ENCODE measurements at places on chromosomes 2 and 18.
A peak's percentile ranks its signal among the peaks of the same experiment; 100 is the strongest.

GRCh38 chr2:221958224-221958623 is 340.6 kb downstream of the PAX3 start:
- DNase-seq: no peak
- no peaks in the 10 kb centered on the region for H3K36me3 ChIP-seq
- H3K27me3 ChIP-seq: no peaks in the 10 kb centered on the region
- H3K4me3 ChIP-seq: no peak overlapping the region
- H3K4me1 ChIP-seq: no peaks in the 10 kb centered on the region

DNA sequence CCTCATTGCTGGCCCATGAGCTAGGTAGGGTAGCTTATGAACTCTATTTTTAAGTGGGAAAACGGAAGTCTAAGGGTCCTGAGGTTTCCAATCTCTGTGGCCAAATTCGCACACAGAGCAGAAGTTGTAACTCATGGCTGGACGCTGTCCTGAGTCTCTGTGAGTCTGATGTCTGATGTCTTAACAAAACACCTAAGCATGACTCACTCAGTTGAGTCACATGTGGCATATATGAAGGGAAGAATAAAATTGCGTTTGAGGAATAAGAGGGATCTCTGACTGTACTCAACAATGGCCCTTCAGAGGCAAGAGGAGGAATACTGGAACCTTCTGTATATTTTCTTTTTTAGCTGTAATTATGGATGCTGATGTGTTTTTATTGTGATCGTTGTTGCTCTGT is 569.7 kb downstream of the RIT2 start:
- H3K27ac ChIP-seq: no peak overlapping the region
- H3K27me3 ChIP-seq: no peaks in the 10 kb centered on the region
- DNase-seq: no peak
- no peak overlapping the region for H3K4me3 ChIP-seq
- H3K4me1 ChIP-seq: no peaks in the 10 kb centered on the region
- H3K36me3 ChIP-seq: no peaks in the 10 kb centered on the region

GRCh38 chr2:48134704-48135103 is 228.4 kb upstream of the FBXO11 start:
- no peaks in the 10 kb centered on the region for H3K27me3 ChIP-seq
- no peak for DNase-seq
- no peak overlapping the region for H3K4me3 ChIP-seq
- H3K36me3 ChIP-seq: no peaks in the 10 kb centered on the region

DNA sequence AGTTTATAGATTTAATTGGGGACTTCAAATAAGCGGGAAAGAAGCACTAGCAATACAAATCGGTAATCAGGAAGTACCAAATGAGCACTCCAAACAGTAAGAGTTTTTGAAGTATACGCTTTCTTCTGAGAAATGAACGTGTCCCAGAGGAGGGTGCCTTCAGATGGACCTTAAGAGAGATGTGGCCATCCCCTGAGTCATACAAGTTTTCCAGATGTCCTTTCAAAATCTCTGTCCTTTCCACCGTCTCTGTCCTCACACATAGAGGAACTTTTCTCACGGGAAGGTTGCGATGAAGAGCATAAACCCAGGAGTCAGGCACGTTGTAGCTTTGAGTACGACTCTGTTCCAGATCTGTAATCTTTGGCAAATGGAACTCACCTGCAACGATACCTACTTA is 1.7 kb upstream of the SMAD2 start:
- peak overlapping the region; percentile 95 for H3K27ac ChIP-seq

GRCh38 chr2:101340141-101340551 is 31.6 kb upstream of the RNF149 start:
- no peaks in the 10 kb centered on the region for H3K27me3 ChIP-seq
- no peaks in the 10 kb centered on the region for H3K36me3 ChIP-seq
- H3K4me1 ChIP-seq: peaks cover 38% of the 10 kb centered on the region
- no peak for DNase-seq
- peak overlapping the region; percentile 77 for H3K27ac ChIP-seq

DNA sequence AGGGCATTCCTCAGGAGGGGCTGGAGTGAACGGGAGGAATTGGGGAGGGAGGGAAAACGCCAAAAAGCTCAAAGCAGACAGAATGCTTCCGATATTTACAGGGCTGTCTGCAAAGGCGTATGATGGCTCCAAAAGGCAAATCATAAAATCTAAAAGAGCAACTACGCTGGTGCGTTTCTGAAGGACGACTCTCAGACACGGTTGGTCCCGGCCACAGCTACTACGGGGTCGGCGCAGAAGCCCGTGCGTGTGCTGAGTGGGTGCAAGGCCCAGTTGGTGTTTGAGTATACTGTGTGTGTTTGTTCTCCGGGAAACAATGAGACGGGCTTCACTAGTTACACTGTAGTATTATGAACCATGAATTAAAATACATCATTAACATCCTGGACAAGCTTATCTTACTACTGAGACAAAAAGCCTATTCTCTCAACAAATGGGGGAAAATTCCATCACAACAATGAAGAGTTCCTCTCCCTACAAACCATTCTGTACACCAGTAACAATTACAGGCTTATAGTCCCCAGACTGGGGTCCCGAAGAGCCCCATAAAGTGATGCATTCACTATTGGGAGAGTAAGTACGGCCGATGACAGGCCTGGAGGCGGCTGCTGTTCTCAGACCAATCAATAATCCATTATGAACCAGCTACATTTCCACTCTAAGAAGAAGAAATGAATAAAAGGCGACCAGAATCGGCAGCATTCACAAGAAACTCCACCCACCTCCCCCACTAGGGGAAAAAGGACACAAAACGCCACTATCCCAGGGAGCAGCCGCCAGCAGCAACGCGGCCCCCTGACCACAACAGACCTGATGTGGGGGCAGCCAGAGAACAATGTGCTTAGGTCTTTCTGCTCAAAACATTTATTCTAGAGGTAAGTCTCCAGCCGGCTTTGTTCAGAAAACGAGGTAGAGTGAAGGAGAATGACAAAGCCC is 43.4 kb downstream of the ZNF516 start:
- peak overlapping the region; percentile 95 for H3K27ac ChIP-seq
- no peaks in the 10 kb centered on the region for H3K36me3 ChIP-seq
- peak; percentile 36 for DNase-seq
- H3K27me3 ChIP-seq: no peaks in the 10 kb centered on the region
- peaks cover 89% of the 10 kb centered on the region for H3K4me1 ChIP-seq

GRCh38 chr2:44708661-44709000 is 232.9 kb upstream of the SIX3 start:
- H3K36me3 ChIP-seq: no peaks in the 10 kb centered on the region
- no peak overlapping the region for H3K4me3 ChIP-seq
- no peak overlapping the region for H3K27ac ChIP-seq
- no peaks in the 10 kb centered on the region for H3K27me3 ChIP-seq
- no peak for DNase-seq
- H3K4me1 ChIP-seq: peaks cover 8% of the 10 kb centered on the region

- no peaks in the 10 kb centered on the region for H3K36me3 ChIP-seq
- H3K4me1 ChIP-seq: peaks cover 12% of the 10 kb centered on the region
- no peak overlapping the region for H3K27ac ChIP-seq
- no peaks in the 10 kb centered on the region for H3K27me3 ChIP-seq
- DNase-seq: no peak
Measured at GRCh38 chr2:67669168-67669567, 272.0 kb downstream of the ETAA1 start.

DNA sequence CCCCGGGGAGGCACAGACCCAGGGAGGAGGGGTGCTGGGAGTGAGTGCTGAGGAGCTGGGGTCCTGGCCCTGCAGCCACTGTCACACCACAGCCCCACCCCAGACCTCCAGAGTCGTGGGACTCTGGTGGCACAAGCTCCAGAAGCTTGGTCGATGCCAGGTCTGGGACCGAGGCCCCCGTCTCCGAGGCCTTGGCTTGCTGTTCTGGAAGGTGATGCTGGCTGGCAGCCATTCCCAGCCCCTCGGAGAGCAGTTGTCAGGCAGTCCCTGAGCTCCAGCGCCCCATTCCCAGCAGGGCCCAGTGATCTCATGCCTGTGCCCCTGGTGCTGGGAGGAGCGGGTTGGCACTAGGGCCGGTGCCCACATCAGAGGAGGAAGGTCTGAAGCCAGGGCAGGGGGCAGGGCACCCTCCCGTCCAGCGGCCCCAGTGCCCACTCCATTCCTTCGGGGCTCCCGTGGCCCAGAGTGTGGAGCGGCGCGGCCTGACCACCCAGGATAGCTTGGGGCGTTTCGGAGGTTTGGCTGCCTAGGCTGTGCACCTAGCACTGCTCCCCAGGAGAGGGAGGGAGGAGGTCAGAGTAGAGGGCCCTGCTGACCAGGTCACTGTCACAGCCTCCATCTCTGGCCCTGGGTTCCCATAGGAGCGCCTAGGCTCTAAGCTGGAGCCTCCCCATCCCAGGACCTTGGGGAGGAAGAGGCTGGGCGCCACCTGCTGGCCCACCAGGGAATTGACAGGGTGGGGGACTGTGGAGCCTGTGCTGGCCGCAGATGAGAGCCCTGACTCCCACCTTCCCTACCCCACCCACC is 16.8 kb upstream of the ALPI start:
- H3K4me3 ChIP-seq: no peak overlapping the region
- DNase-seq: no peak
- no peaks in the 10 kb centered on the region for H3K36me3 ChIP-seq
